C1 segment of cervical spinal cord (tissue), 14 donors: ENCODE measurements at places on chromosomes 1 and 21.

GRCh38 chr21:26583769-26584168 lies 10.7 kb upstream of the CYYR1 start:
- DNase-seq, result no peak

DNA sequence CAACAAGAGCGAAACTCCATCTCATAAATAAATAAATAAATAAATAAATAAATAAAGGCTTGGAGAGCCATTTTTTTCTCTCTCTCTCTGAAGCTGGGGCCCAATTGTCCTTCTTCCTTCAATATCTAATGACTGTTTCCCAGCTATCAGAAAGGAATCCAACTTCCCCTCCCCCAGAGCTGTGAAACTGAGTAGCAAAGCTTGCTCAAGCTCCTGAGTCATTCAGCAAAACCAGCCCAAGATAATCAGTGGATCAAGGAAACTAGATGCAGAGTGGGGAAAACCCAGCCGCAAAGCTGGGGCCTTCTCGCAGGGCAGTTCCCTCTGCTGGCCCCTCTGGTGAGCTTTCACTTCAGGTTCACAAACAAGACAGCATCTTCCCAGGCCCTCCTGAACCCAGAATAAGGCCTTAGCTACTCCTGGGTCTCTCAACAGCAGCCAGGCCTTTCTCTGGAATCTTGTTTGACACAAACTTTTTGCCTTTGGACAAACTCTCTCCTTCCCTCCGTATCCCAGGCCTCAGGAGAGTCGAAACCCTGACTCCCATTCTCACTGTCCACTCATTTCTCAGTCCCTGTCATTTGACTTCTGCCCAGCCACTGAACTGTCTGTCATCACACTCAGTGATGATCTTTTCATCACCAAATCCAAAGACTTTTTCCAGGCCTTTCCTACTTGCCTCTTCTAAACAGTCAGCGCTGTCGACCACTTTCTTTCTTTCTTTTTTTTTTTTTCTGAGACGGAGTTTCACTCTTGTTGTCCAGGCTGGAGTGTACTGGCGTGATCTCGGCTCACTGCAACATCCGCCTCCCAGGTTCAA lies 18.0 kb upstream of the PTP4A2 start:
- DNase-seq, result peak; percentile 42

- DNase-seq, result no peak
These were observed 235.3 kb upstream of the C1orf105 start for GRCh38 chr1:172185211-172185610.

DNA sequence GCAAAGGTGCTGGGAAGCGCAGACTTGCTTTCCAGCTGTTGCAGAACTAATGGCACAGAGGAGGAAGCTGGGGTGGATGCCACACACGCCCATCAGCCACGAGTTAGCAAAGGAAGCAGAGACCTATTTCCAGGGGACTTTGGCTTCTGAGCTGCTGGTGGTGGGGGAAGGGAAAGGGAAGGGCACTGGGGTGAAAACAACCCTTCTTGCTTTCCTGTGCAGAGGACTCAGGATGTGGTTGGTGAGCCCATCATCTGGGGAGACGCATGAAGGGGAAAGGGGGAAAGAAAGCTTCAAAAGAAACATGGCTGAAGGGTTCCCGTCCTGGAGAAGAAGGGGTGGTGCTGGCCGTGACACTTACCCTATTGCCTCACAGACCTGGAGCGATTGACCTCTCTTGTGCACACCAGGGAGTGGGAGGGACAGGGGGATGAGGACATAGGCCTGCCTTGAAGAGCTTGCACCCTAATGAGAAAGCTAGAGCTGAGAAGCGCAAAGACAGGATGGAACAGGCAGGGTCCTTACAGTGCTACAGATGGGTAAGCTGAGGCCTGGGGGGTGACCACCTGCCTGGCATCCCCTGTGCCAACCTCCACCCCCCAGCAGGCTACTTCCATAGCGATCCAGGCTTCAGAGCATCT lies 140.8 kb upstream of the RAB4A start:
- DNase-seq, result peak; percentile 21

DNA sequence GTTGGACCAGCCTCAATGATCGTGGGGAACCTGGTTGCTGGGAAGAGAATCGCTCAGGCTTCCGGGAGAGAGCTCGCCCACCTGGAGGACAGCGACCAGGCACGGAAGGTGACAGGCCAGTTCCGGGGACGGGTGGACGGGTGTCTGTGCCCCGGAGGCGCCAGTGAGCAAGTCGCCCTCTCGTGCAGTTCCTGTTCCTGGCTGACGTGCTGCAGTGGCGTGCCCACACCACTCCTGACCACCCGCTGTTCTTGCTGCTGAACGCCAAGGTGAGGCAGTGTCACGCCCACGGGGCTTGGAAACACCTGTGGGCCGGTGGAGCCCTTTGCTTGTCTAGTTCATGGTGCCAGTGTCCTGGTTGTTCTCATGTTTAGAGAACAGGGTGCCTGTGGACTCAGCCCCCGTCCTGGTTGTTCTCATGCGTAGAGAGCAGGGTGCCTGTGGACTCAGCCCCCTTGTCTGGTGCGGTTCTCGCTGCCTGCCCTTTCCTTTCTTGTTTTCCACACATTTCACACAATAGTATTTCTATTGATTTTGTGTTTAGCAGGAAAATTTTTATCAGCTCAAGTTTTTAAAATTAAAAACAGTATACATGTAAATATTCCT lies 53.1 kb downstream of the S100B start:
- DNase-seq, result no peak

- no peak for DNase-seq
These were observed 12.6 kb upstream of the ADORA3 start for GRCh38 chr1:111516005-111516535.

- no peak for DNase-seq
These were observed 1.2 kb downstream of the LENEP start for GRCh38 chr1:154994591-154994990.

DNA sequence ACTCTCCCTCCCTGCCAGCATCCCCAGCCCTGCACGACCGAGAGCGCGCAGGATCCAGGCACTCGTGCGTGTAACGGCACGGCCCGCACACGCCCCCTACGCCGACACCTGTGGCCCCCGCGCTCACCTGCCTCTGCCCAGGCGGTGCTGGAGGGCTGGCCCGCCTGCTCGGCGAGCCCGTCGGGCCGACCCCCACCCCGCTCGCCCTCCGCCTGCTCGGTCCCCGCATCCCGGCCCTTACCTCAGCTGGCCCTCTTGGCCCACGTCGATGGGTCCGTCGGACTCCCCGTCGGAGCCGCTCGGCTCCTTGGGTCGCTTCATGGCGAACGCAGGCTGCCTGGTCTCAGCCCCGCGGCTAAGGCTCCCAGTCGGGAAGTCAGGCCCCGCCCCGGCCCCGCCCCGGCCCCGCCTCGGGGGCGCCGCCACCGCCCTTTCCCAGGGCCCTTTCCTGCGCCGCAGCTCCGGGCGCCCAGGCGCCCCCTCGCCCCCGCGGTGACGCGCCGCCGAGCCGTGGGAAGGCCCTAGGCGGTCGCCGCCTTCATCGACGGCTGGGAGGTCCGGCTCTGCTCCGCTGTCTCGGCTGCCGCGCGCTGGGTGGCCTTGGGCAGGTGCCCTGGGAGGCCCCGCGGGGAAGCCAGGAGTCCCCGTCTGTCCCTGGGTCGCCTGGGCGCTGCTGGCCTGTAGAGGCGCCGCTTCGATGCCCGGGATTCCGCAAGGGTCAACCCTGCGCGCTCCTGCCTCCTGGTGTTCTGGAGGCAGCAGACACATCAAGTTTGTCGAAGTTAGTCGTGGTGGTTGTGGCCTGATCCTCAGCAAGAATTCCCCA lies at the start of gene HEYL:
TSS of gene HEYL (minus strand) at position 339 of the 826 bp plus-strand sequence. CDS start at position 321, 18 bp downstream.
- DNase-seq, result no peak

DNA sequence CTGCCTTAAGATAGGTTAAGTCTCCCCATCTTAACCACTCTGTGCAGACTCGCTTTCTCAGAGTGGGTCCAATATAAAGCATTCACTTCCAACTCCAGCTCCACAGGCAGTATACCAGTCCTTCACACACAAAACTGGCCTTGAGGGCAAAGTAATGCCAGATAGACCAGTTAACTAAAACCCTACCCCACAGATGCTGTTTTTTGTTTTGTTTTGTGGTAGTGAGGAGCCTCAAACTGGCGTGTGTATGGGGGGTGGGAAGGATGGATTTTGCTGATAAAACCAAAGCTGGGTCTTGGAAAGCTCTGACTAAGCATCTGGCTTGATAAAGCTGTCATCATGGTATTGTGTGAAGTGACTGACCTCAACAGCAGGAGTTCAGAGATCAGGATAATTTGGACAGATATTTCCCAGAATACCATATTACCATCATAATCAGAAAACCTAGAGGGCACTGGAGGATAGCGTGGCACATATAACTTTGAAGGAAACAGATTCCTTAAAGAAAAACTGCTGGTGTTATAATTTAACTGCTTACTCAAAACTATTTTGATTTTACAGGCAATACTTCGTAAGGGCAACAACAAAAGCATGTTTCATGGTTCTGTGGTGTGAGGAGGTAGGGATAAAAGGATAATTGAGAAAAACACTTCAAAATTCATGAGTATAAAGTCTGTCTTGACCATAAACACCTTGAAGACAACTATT lies 29.6 kb upstream of the CPLANE2 start:
- DNase-seq, result no peak

- DNase-seq, result no peak
These were observed 110.5 kb downstream of the HHAT start for GRCh38 chr1:210438928-210439841.

GRCh38 chr1:162988869-162989268 lies 80.3 kb upstream of the RGS4 start:
- DNase-seq, result no peak

DNA sequence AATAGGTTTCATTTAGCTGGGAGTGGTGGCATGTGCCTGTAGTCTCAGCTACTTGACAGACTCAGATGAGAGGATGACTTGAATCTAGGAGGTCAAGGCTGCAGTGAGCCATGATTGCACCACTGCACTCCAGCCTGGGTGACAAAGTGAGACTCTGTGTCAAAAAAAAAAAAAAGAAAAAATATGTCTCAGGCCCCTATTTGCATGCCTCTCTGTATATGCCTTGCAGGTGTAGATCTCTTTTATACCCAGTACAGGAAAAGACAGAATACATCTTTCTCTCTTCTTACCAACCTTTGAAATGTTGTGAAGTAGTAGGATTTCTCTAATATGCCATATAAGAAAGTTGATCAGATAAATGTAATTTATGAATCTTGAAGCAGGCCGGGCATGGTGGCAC lies 6.4 kb downstream of the CNR2 start:
- DNase-seq, result no peak

- DNase-seq, result no peak
These were observed 6.3 kb downstream of the WASF2 start for GRCh38 chr1:27483659-27484058.

- DNase-seq, result no peak
These were observed 197.4 kb downstream of the FGGY start for GRCh38 chr1:59494145-59494833.

GRCh38 chr1:23638786-23639241 lies 52.8 kb upstream of the RPL11 start:
- DNase-seq, result no peak

DNA sequence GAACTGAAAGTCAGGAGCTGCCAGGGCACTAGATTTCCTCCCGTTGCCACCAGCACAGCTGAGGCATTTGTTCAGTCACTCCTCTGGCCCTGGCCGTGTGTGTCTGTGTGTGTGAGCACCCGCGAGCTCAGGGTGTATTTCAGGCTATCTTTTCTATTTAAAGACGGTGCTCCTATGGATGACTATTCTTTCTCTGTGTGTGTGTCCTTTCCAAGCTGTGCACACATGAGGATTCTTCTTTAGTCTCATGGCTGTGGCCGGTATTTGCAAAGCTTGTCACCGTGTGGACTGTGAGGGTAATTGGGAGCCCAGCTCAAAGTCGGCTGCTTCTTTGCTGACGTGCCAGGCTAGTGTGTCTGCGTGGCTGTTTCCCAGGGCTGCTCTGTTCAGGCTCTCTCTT lies 3.0 kb upstream of the KCND3 start:
- DNase-seq, result no peak

DNA sequence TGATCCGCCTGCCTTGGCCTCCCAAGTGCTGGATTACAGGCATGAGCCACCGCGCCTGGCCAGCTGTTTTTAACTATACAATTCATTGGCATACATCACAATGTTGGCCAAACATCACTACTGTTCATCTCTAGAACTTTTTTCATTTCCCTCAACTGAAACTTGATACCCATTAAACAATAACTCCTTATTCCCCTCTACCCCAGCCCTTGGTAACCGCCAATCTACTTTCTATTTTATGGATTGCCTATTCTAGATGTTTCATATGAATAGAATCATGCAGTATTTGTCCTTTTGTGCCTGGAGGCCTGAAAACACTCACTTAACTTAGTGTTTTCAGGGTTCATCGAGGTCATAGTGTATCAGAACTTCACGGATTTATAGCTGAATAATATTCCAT lies 16.2 kb downstream of the BTF3L4 start:
- no peak for DNase-seq

GRCh38 chr1:115829023-115829674 lies 11.8 kb downstream of the NHLH2 start:
- DNase-seq, result no peak

DNA sequence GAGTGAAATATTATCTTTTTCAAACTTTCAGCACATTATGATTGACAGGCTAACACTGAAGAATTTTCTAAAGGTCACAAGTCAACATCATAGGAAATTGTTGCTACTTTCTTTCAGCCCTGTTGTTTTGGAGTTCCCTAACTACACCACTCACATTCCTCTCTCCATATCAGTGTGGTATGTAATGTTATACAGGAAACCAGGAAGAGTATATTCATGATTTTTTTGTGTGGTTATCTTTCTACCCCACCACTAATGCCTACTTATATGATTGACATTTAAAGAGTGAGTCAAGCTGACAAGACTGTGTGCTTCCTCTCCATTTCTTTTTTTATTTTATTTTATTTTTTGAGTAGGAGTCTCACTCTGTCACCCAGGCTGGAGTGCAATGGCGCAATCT lies 47.8 kb upstream of the PRDM2 start:
- no peak for DNase-seq

- DNase-seq, result no peak
These were observed 357.5 kb downstream of the PTPRU start for GRCh38 chr1:29593601-29594382.
